ENCODE measurements at places on chromosomes 1 and 21. TPM values are rescaled to one million over a fixed set of nuclear protein-coding genes. Genes with fewer than 3 reads are reported as not detected.

DNA sequence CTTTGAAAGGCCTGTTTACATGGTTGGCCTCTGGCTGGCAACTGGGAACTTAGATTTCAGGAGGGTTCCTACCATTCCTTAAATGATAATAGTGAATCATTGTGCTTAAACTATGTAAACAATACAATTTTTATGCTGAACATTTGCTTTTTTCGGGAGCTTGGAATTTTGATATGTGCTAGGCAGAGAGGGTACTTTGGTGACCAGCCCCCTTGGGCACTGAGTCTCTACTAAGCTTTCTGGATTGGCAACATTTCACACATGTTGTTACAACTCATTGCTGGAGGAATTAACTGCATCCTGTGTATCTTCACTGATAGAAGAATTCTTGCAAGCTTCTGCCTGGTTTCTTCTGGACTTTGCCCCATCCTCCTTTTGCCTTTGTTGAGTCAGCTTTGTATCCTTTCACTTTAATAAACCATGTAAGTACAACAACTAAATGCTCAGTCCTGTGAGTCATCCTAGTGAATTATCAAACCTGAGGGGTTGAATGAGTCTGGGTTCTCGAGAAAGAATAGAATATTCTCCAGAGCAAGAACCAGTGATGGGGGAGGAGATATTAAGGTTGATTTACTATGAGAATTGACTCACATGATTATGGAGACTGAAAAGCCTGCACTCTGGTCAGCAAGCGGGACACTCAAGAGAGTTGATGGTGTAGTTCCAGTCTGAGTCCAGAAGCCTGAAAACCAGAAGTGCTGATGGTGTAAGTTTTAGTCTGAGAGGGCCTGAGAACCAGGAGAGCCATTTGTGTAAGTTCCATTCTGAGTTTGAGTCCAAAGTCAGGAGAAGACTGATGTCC is 3.1 kb upstream of the SLC16A4 start:
- no peak for DNase-seq

LRRC71 gene
- total RNA-seq, result not detected

- no peak for DNase-seq
These were observed 1.7 kb downstream of the CNTN2 start for GRCh38 chr1:205044741-205045140.

- no peak for DNase-seq
These were observed 75.1 kb upstream of the RBM34 start for GRCh38 chr1:235236128-235236527.

SLC30A2 gene
- 0.88 TPM for total RNA-seq

- DNase-seq, result no peak
These were observed 40.9 kb downstream of the WNT4 start for GRCh38 chr1:22101995-22102394.

DNA sequence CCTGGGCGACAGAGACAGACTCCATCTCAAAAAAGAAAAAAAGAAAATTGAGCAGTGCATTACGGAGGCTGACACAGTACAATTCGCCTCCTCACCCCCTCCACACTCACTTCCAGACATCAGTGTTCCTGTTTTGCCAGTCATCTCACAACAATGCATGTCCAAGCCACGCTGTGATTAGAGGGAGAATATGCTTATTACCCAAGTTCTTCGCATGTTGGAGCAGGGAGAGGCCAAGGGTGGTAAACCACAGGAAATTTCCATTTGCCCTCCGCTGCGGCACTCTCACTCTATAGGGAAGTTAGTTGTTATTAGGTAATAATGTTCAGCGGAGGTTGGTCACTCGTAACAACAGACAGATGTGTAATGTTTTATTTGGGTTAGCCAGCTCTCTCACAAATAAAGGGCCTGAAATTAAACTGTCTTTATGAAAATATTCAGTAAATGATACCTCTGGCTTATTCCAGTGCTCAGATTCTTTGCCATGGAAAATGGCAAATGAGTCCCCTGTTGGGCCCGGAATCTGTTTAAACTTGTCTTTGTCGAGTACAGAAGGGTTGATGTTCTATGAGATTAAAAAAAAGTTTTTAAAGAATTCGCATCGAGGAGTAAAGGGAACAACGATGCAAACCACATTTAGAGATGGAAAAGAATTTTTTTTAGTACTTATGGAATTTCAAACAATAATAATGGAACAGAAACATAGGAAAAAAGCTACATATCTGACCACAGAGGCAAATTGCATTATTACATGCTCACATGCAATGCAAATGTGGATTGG is 33.1 kb downstream of the KCNJ15 start:
- DNase-seq, result no peak

ZYG11B gene
- total RNA-seq, result 15.8 TPM
